ENCODE measurements at places on chromosomes 2 and 18.

DNA sequence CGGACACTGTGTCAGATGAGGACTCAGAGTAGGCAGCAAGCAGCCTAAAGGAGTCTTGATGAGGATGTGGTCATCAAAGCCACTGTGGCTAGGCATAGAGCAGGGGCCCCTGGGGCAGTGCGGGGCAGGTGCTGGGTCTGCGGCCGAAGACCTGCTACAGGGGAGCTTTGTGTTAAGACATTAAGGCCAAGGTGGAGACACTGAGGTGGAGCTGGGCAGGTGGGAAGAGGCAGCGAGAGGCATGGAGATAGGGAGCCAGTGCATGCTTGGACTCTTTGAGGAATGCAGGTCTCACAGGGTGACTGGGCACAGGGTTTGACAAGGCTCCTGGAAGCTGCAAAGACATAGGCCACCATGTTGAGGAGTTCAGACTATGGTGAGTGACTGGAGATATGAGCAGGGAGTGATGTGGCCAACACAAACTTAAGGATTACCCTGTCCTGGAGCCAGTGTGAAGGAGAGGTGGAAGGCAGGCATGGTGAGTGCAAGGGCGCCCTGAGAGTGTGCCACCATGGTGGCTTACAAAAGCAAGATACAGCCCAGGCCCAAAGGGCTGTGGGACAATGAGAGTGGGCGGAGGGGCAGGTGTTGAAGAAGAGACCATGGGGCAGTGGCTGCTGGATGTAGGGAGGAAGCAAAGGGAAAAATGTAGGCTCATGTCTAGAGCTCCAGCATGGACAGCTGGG lies 450.9 kb upstream of the HS6ST1 start:
- no peak for DNase-seq

GRCh38 chr18:48475635-48476549 lies 62.9 kb upstream of the CTIF start:
- DNase-seq, result peak; percentile 46

- DNase-seq, result no peak
Observed at GRCh38 chr2:18378020-18378653, 182.3 kb downstream of the RDH14 start.

DNA sequence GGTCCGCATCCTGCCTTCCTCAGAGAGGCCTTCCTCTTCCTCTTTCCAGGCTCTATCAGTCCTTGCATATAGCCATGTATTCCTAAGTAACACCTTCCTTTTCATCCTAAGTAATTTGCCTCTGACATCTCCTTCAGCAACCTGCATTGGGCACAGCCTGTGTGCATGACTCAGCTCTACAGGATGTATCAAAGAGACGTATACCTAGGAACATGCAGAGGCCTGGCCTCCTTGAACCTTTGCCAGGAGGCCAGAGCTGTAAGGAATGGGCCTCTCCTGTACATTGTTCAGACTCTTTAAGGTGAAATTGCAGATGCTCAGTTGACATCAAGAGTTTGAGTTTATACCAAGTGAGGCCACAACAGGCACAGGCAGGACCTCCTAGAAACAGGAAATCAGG lies 76.0 kb upstream of the CELF4 start:
- DNase-seq, result no peak

DNA sequence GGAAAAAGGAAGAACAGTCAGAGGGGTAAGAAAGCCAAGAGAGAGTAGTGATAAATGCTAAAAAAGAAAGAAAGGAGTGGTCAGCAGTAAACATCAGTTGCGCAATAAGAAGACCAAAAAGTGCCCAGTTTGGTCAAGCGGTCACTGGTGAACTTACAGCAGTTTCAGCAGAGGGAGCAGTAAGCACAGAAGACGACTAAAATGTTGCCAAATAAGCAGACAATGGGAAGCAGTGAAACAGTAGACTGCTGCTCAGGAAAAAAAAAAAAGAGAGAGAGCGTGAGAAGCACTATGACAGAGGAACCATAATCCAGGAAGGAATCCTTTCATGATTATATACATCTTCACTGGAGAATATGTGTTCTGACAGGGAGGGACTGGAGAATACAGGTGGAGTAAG lies 45.8 kb downstream of the DNAJC10 start:
- no peak for DNase-seq

DNA sequence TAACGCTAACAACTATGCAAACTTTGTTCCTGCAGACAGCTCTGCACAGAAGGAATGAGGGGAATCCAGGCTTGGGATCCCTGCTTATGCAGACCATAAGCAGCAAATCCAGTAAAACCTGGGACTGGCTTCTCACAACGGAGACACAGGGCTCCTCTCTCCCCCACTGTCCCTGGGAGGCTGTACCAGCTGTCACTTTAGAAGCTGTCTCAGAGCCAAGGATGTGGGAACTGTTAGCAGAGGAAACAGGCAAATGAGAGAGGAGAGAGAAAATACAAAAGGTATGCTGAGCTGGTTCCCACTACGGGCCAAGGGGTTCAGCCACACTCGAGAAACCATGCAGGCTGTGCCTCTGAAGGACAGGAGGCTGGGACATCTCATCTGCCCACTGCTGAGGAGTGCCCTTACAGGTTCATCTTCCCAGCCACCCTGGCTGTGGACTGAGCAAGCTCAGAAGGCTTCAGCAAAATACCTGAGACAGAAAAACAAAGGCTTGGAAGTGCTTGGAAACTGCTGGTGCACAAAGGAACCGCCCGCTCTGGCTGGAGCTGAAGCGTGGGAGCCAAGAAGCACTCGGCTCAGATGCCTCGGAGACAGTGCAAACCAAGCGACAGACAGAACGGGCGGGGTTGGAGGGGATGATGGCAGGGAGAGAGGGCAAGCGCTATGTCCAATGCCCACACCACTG lies 72.5 kb downstream of the FAM210A start:
- DNase-seq, result no peak

DNA sequence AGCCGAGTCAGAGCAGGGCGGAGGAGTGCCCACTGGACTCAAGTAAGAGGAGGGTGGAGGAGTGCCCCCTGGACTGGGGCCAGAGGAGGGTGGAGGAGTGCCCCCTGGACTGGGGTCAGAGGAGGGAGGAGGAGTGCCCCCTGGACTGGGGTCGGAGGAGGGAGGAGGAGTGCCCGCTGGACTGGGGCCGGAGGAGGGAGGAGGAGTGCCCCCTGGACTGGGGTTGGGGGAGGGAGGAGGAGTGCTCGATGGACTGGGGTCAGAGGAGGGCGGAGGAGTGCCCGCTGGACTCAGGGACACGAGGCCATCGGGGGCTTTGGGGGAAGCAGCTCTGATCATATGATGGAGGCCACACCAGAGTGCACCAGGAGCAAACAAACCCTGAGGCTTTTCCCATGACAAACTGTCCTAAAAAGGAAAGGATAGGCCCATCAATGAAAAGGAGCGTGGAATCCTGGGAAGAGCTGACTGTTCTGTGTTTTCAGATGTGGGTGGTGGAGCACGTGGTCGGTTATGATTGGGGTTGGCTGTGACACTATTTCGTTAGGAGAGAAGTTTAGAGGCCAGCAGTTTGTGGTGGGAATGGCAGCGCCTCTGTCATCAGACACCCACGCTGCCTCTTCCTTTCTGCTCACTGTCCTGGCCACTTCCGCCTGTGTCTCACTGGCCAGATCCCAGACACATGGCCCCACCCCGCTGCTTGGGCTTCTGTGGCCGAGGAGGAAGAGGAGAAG lies 24.5 kb upstream of the HPCAL1 start:
- peak; percentile 17 for DNase-seq

- no peak for DNase-seq
Observed at GRCh38 chr18:78779996-78780718, 199.5 kb upstream of the SALL3 start.

All from AG04449 (cell line).